ENCODE measurements at places on chromosomes 12 and 14. TPM values are rescaled to one million over a fixed set of nuclear protein-coding genes. Genes with fewer than 3 reads are reported as not detected.
A peak's percentile ranks its signal among the peaks of the same experiment; 100 is the strongest.

DNA sequence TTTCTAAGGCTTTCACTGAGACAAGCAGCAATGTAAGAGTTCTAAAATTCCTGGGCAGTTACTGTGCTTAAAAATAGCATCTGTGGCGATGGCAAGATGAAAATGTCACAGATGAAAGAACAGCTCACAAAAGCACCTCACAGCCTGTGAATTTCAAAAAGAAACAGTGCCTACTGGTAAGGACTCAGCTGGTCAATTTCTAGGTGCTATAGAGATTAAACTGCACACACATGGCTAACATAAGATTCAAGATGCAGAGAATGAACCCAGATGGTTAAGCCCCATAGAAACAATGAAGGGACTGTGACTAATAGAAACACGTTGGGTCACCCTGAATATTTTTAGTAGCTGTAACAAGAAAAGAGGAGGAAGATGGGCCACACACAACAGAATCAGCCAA, 12.0 kb upstream of the IL26 start:
- no peak overlapping the region for H3K4me3 ChIP-seq
- H3K27me3 ChIP-seq = no peaks in the 10 kb centered on the region
- H3K4me1 ChIP-seq = peaks cover 5% of the 10 kb centered on the region
- no peaks in the 10 kb centered on the region for H3K36me3 ChIP-seq
- no peak for DNase-seq

- no peaks in the 10 kb centered on the region for H3K36me3 ChIP-seq
- H3K27me3 ChIP-seq = no peaks in the 10 kb centered on the region
- H3K4me3 ChIP-seq = no peak overlapping the region
Observed at GRCh38 chr12:10829994-10830393, 3.8 kb upstream of the TAS2R10 start.

CD163 gene
- 14.7 TPM for polyA plus RNA-seq

- H3K4me3 ChIP-seq = no peak overlapping the region
- no peaks in the 10 kb centered on the region for H3K36me3 ChIP-seq
- DNase-seq = no peak
- no peak overlapping the region for H3K27ac ChIP-seq
- H3K27me3 ChIP-seq = no peaks in the 10 kb centered on the region
- no peaks in the 10 kb centered on the region for H3K4me1 ChIP-seq
Observed at GRCh38 chr12:15020156-15020555, 47.3 kb downstream of the PDE6H start.

DNA sequence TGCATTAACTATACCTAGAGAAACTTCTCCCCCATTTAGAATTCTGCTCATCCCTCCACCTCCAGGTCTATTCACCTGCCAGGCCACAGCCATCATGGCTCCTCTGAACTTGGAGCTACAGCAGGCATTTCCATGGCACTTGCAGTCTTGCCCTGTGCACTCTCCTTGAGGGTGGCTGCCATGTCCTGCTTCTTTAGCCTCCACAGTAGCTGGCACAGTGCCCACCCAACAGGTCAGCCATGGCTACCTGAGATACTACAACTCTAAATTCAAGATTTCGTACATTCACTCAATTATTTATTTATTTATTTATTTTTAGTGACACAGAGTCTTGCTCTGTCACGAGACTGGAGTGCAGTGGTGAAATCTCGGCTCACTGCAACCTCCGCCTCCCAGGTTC, 46.5 kb downstream of the GCH1 start:
- no peaks in the 10 kb centered on the region for H3K27me3 ChIP-seq
- H3K4me3 ChIP-seq = no peak overlapping the region
- no peak for DNase-seq
- no peaks in the 10 kb centered on the region for H3K36me3 ChIP-seq

DNA sequence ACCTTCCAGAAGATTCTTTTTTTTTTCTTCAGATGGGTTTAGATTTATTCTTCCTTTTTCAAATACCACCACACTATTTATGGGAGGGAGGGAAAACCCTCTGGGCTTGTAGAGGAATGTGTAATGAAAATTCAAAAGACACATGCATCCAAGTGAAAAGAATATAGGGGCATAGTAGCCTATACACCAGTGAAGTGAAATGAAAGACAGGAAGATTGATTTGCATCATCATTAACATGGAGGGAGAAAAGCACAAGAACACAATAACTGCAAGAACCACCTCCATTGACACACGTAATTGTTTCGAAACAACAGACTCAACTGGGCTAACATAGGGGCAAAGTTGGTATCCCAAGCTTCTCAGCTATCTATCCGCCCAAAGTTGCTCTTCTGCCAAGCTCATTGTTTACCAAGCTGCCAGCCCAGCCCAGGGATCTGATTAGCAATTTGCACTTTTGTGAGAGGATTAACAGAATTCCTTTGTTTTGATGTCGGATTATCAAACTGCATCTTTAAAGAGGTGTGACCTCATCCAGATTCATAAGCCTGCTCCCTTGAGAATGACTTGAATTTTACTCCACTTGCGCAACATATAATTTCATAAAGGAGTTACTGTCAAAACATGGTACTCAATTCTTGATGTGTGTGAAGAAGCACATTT, 430.5 kb upstream of the SOX5 start:
- no peaks in the 10 kb centered on the region for H3K4me1 ChIP-seq
- no peaks in the 10 kb centered on the region for H3K36me3 ChIP-seq
- H3K27ac ChIP-seq = no peak overlapping the region
- no peaks in the 10 kb centered on the region for H3K27me3 ChIP-seq
- no peak overlapping the region for H3K4me3 ChIP-seq

ANKRD33 gene
- not detected for polyA plus RNA-seq

DNA sequence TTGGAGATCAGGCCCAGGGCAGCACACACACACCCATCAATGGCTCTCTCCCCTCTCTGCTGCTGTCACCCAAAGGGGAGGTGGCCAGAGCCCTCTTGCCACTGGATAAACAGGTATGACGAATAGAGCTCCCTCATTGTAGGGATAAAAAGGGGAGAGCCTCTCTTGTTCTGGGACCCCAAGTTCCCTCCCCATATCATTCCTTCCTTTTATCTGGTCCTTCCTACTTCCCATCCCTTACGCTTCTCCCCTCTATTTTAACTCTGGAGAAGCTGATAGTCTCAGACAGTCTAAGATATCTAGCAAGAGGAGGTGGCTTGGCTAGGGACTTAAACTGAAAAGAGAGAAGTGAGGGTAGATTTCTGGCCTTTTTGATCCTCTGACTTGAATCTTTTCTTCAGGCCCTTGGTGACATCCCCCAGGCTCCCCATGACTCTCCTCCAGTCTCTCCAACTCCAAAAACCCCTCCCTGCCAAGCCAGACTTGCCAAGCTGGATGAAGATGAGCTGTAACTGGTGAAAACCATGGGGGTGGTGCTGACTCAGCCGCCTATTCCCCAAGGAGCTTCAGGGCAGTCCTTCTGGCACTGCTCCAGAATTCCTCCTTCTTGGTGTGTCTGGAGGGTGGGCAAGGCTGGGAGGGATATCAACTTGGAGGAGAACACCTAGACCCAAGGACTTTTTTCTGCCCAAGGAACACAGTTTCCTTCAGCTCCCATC, 5.3 kb downstream of the ARHGEF25 start:
- H3K27me3 ChIP-seq = peaks cover 91% of the 10 kb centered on the region
- H3K36me3 ChIP-seq = peaks cover 5% of the 10 kb centered on the region
- peak; percentile 10 for DNase-seq
- no peak overlapping the region for H3K4me3 ChIP-seq
- peaks cover 21% of the 10 kb centered on the region for H3K4me1 ChIP-seq

GRCh38 chr12:48758186-48758585, 30.7 kb downstream of the ADCY6 start:
- no peak overlapping the region for H3K4me3 ChIP-seq
- no peaks in the 10 kb centered on the region for H3K36me3 ChIP-seq
- no peaks in the 10 kb centered on the region for H3K27me3 ChIP-seq
- H3K27ac ChIP-seq = no peak overlapping the region

GNB3 gene
- 0.87 TPM for polyA plus RNA-seq

- peaks cover 68% of the 10 kb centered on the region for H3K4me1 ChIP-seq
- H3K27me3 ChIP-seq = no peaks in the 10 kb centered on the region
- DNase-seq = no peak
- H3K36me3 ChIP-seq = no peaks in the 10 kb centered on the region
- H3K27ac ChIP-seq = peak overlapping the region; percentile 72
Observed at GRCh38 chr14:103072595-103073366, 11.2 kb upstream of the LBHD2 start.

CLEC4C gene
- polyA plus RNA-seq = not detected

- H3K4me1 ChIP-seq = no peaks in the 10 kb centered on the region
- H3K27me3 ChIP-seq = no peaks in the 10 kb centered on the region
- no peaks in the 10 kb centered on the region for H3K36me3 ChIP-seq
- no peak for DNase-seq
- no peak overlapping the region for H3K27ac ChIP-seq
Observed at GRCh38 chr14:75379246-75379929, 48.4 kb upstream of the JDP2 start.

GRCh38 chr14:98716133-98716532, 555.9 kb downstream of the BCL11B start:
- no peak overlapping the region for H3K27ac ChIP-seq
- no peak overlapping the region for H3K4me3 ChIP-seq
- no peaks in the 10 kb centered on the region for H3K36me3 ChIP-seq

GRCh38 chr14:43249116-43249515, 1258.0 kb downstream of the FSCB start:
- H3K27ac ChIP-seq = no peak overlapping the region
- H3K4me3 ChIP-seq = no peak overlapping the region

Measured in stomach (tissue), 19 donors.